ENCODE measurements at places on chromosomes 1 and 21. TPM values are rescaled to one million over a fixed set of nuclear protein-coding genes. Genes with fewer than 3 reads are reported as not detected.
A peak's percentile ranks its signal among the peaks of the same experiment; 100 is the strongest.

DNA sequence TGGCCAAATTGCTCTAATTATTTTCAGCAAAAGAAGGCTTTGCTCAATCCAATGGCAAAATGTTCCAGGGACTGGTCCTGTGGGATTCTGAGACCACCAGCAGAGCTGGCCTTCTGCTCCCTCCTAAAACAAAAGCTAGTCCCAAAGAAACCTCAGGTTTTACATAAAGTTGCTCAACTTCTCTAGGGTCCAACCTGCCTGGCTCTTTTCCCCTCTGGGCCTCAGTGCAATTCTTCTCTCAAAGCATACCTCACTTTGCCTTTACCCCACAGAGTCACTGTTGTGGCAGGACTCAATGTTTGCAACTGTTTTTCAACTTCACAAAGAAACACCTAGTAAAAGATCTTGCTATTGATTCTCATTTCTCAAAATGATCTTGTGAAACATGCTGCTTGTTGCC is 39.8 kb downstream of the TBX15 start:
- no peak for DNase-seq

GRCh38 chr1:98268316-98268715 is 347.5 kb upstream of the DPYD start:
- no peak for DNase-seq

- DNase-seq: peak; percentile 93
Measured at GRCh38 chr21:21200103-21200938, 202.1 kb downstream of the NCAM2 start.

DNA sequence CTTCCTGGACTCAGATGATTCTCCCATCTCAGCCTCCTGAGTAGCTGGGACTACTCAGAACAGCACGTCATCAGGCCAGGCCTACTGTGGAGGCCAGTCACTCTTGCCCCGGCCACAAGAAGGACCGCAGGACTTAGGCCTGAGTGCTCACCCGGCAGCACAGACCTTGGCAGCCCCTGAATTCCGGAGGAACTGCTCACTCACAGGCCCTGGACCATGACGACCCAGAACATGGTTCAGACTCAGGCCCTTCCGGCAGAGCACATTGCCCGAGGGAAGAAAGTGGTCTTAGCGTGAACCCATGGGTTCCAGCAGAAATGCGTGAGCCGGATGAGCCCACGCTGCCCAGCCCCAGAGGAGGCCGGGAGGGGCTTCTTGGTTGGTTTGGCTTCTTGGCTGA is 177.3 kb upstream of the TMEM51 start:
- DNase-seq: no peak

DNA sequence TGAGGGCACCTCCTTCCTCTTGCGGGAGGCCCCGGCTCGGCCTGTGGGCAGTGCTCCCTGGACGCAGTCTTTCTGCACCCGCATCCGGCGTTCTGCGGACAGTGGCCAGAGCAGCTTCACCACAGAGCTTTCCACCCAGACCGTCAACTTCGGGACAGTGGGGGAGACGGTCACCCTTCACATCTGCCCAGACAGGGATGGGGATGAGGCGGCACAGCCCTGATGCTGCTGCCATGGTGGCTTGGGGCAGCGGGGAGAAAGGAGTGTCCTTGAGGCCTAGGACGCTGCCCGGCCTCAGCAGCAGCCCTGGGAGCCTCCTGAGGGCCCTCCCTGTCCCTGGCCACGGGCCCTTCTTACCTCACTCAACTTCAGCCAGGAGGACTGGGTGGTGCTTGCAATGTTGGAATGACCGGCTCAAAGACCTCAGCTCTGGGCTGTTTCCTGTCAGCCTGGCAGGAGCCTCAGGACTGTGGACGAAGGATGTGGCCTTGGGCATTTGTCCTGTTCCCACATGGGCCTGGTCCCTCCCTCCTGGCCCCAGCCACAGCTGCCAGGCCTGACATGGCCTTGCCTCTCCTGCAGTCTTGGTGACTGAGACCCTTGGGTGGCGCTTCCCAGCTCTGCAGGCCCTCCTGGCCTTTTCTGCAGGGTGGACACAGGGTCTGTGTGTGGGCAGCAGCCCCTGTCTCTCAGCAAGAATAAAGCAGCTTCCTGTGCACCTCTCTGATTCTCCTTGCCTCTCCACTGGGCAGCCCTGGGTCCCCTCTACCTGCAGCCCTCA is 45.9 kb downstream of the TRIM11 start:
- no peak for DNase-seq

GRCh38 chr1:117092594-117092993 is 29.0 kb downstream of the TRIM45 start:
- peak; percentile 11 for DNase-seq

GRCh38 chr1:100539836-100540536 is 2.0 kb downstream of the GPR88 start:
- DNase-seq: no peak

DNA sequence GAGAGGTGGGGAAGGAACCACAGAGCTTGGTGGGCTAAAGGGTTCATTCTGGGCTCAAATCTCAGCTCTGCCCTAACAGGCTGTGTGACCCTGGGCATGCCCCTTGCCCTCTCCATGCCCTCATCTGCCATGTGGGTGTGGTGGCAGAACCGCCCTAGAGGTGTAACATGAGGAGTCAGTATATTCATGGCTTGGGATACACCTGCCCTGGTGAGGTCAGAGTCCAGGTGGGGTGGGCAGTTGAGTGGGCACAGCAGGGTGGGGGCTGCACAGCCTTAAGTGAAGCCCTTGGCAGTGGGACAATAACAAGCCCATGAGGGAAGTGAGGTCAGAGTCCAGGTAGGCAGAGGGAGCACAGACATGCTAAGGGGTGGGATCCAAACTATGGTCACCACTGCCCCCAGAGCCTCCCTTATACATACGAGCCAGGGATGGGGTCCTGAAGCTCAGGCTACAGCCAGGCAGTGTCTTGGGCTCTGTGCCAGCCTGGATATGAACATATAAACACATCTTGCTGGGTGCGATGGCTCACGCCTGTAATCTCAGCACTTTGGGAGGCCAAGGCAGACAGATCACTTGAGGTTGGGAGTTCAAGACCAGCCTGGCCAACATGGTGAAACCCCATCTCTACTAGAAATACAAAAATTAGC is 59.0 kb upstream of the EFHD2 start:
- no peak for DNase-seq

DNA sequence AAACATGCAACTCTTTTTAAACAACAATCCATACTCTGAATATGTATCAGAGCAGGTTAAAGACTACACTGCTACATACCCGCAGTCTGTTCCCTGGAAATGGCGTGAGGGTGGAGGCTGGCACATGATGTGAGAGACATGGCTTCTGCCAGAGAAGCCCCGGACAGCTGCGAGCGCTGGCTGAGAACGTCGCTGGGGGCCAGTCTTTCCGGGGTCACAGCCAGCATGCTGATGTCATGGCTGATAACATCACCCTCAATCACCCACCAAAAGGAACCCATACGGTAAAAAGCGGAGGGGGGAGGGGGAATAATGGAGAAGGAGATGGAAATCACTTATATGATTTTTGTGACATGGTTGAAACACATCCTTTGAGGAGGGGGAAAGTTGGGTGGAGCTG is 29.1 kb downstream of the C1orf198 start:
- no peak for DNase-seq

GRCh38 chr1:226723657-226724532 is 15.2 kb downstream of the ITPKB start:
- peak; percentile 58 for DNase-seq

DNA sequence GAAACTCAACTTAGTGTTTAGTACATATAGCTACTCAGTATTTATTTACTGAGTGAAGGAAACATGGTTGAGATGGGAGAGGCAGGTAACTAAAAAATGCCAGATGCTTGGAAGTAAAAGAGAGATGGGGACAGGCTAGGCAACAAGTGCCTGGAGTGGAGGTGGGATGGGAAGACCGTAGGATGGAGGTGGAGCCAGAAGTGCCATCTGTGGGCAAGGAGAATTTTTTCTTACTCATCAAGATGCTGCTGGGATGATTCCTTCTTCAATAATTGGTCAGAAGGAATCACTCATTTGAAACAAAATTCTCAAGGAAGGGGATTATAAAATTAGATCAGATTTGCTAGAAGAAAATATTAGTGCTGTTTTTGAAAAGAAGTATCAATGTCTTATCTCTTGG is 72.9 kb downstream of the IFI44 start:
- no peak for DNase-seq

DNA sequence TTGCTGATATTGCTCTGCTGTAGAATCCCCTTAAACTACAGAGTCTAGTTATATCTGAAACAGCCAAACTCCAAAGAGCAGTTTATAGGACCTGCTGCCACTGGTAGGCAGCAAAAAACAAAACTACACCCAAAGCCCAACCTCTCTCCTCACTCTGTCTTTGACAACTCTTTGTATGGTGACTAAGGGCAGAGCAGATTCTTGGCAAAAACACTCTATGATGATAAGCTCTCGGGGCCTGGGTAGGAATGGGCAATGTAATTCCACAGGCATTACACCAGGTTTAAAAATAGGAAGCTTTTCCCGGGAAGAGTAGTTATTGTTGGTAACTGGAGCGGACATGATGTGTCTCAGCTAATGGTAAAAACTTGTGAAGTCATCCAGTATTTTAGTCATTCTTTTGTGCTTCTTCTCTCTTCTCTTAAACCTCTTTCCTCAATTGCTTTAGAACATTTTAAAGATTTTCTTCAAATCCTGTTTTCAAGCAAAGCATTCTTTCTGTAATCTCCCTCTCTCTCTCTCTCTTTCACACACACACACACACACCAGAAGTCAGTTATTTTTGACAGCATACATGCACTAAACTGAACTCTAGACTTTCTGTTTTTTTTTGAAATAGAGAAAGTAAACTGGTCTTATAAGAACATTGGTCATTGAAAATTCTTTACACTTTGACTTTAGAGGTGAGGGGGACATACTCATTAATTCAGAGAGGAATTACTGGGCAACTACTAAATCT is 193.5 kb downstream of the PAPPA2 start:
- peak; percentile 95 for DNase-seq

GRCh38 chr1:53249706-53250105 is 11.4 kb upstream of the MAGOH start:
- no peak for DNase-seq

- no peak for DNase-seq
Measured at GRCh38 chr21:36502365-36502764, 22.4 kb upstream of the CLDN14 start.

DNA sequence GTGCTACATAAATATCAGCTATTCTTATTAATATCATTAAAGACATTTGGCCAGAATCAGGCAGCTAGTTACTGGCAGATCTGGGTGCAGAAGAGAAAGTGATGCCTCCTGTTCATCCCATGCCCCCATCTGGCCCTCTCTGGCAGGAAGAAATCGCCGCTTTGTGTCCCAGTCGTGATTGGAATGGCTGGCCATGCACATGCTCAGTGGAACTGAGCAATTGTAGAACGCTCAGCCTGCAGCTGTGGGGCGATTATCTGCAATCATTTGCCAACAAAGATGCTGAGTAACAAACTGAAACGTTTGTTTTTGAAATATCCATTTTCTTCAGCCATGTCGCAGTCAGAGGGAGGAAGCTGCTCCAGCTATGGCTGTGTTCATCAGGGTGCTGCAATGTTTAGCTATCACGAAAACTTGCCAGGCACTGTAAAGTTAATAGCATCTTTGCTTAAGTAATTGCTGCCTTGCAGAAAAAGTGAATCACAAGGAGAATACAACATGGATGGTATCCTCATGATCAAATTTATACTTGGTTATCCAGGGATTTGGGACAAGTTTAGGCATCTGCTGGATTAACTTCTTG is 36.5 kb downstream of the NGF start:
- DNase-seq: no peak

GRCh38 chr1:163820766-163821165 is 499.0 kb downstream of the NUF2 start:
- no peak for DNase-seq

- no peak for DNase-seq
Measured at GRCh38 chr1:235933766-235934116, 67.0 kb upstream of the LYST start.

DNA sequence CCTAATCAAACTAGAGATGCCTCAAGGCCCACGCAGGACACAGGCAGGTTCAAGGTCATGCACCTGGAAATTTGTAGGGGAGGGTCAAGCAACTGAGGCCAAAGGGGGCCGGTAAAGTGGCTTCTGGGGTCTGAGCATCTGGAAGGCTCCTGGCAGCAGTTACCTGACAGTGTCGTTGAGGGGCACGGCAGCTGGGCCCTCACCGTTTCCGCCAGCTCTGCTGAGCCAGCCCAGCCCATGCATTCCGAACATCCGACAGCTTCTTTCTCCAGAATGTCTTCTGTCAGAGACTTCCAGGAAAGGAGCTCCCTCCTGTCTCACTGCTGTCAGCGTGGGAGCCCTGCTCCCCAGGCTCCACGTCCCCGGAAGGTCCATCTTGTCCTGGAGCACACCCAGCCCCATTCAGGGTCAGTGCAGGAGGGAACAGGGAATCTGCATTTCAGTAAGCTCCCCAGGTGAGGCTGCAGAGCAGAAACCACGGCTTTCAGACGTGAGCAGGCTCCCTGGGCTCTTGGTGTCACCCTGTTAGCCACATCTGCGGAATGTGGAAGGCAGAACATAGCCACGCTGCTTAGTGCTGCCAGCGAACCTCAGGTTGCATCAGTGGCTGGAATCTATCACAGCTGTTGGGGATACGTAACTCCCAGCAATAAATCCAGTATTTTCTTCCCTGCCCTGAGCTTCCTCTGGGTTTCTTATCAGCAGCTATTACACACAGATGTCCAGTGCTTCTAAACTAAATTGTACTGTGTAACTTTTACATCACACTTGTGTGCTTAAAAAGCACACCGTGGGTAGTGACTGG is 36.3 kb upstream of the FAM3B start:
- DNase-seq: no peak

DNA sequence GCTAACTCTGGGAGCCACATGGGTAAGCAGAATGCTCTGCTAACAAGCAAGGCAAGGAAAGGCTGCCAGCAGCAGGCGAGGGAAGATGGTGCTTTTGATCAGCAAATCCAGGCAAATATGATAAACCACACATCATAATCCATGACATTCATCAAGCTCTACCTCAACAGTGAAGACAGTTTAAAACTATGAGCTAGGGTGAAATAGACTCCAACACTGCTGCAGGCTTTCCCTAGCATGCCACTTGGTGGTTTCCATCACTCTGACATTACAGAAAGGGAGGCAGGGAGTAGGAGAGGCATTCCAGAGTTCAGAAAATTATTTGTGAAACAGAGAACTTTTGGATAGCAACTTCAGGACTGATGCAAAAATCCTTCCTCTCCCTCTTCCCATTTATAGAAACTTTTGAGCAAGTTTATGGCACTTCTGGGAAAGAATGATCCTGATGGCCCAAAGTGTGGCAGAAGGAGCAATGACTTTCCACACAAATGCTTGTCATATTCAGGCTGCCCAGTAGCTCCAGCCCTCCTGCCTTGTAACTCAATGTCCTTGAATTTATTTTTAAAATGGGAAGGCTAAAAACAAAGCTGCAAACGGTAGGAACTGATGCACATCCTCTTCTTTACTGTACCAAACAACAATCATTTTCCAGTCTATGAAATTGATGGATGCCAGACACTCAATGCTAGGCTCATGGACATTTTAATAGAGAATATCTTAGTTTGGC is 70.8 kb downstream of the SMYD2 start:
- DNase-seq: no peak

The NUDC gene
- 182 TPM for total RNA-seq

The NHLH1 gene
- not detected for total RNA-seq

The WLS gene
- 40.5 TPM for total RNA-seq

The SLC35A3 gene
- 27.6 TPM for total RNA-seq

The NPHS2 gene
- total RNA-seq: not detected

The OR2AK2 gene
- not detected for total RNA-seq

All from HT1080 (cell line).